ENCODE measurements at places on chromosomes 5 and 9.

- DNase-seq: no peak
Measured at GRCh38 chr5:149464796-149465489, 85.9 kb upstream of the IL17B start.

GRCh38 chr9:136880651-136881050 is 5.7 kb upstream of the TRAF2 start:
- DNase-seq: no peak

- DNase-seq: peak; percentile 18
Measured at GRCh38 chr9:127869310-127870152, 7.9 kb downstream of the AK1 start.

DNA sequence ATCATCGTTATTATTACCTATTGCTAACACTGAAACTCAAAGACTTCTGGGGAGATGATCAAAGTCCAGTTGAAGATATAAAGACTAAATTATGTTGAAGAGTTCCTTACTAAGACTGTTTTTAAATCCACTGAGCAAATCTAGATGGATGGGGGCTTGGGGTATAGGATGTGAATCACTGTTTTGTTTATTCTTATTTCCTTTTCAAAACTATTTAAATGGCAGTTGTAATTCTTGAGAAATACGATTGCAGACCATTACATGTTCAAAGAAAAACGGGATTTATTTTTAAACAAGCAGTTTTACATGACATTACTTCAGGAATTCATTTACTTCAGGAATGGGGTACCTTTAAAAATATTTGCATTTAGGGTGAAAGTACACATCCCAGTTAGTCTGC is 4.3 kb downstream of the RASGRF2 start:
- no peak for DNase-seq

- no peak for DNase-seq
Measured at GRCh38 chr5:113692891-113693457, 179.5 kb downstream of the YTHDC2 start.

GRCh38 chr5:108064302-108064701 is 317.6 kb downstream of the FBXL17 start:
- DNase-seq: no peak

DNA sequence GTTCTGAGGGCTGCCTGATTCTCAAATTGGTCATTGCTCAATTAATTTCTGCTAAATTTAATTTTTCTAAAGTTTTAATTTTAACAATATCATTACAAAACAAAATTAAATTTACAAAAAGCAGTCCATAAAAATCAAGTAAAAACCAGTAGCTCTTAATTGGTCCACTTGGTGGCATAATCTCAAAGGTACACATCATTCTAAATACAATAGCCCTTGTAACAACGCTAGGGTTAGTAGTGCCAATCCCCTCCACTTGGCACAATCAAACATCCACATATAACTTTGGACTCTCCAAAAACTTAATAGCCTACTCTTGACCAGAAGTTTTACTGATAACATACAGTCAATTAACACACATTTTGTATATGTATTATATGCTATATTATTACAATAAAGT is 1.9 kb upstream of the NDUFB6 start:
- DNase-seq: no peak

GRCh38 chr5:107153283-107153682 is 517.5 kb downstream of the EFNA5 start:
- no peak for DNase-seq

Measured in LNCaP clone FGC (cell line).